ENCODE measurements at places on chromosomes 13 and 19.
A peak's percentile ranks its signal among the peaks of the same experiment; 100 is the strongest.

DNA sequence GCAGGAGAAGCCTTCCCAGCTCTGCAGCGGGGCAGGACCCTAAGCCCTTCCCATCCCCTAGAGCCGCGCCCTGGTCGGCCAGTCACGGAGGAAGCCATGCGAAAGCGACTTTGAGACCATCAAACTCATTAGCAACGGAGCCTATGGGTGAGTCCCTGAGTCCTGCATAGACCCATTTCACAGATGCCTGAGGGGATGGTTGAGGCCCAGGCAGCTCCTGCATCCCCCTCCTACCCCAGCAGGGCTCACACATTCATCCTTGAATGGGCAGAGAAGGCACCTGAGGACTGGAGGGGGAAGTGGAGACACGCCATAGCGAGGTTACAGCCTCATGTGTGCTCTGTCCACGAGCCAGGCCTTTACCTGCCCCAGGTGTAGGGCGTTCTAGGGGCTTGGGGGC is 24.2 kb upstream of the PIK3R2 start:
- no peak overlapping the region for H3K27ac ChIP-seq
- H3K4me1 ChIP-seq = no peaks in the 10 kb centered on the region
- no peak overlapping the region for H3K4me3 ChIP-seq
- peaks cover 9% of the 10 kb centered on the region for H3K36me3 ChIP-seq
- DNase-seq = no peak

- DNase-seq = no peak
- no peak overlapping the region for H3K4me3 ChIP-seq
- H3K36me3 ChIP-seq = no peaks in the 10 kb centered on the region
- no peak overlapping the region for H3K27ac ChIP-seq
- H3K4me1 ChIP-seq = no peaks in the 10 kb centered on the region
These were observed 77.4 kb upstream of the LRCH1 start for GRCh38 chr13:46475541-46475991.

DNA sequence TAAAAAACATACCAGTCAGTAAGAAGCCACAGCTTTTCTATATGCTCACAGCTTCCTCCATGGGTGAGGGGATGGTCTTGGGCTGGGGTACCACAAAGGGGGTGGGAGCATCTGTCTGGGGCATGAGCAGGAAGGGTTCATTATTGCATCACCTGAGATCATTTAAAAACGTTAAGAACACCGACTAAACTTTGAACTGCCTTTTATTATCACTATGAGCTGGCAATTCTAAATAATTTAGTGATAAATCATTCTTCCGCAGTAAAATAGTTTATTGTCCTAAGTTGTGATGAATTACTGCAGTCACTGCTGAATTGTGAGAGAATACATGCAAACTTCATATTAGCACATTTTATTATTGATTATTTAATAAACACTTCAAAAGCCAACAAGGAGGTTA is 71.6 kb downstream of the KL start:
- H3K4me1 ChIP-seq = peaks cover 10% of the 10 kb centered on the region
- H3K27ac ChIP-seq = no peak overlapping the region
- no peaks in the 10 kb centered on the region for H3K36me3 ChIP-seq
- no peak for DNase-seq
- H3K4me3 ChIP-seq = no peak overlapping the region

DNA sequence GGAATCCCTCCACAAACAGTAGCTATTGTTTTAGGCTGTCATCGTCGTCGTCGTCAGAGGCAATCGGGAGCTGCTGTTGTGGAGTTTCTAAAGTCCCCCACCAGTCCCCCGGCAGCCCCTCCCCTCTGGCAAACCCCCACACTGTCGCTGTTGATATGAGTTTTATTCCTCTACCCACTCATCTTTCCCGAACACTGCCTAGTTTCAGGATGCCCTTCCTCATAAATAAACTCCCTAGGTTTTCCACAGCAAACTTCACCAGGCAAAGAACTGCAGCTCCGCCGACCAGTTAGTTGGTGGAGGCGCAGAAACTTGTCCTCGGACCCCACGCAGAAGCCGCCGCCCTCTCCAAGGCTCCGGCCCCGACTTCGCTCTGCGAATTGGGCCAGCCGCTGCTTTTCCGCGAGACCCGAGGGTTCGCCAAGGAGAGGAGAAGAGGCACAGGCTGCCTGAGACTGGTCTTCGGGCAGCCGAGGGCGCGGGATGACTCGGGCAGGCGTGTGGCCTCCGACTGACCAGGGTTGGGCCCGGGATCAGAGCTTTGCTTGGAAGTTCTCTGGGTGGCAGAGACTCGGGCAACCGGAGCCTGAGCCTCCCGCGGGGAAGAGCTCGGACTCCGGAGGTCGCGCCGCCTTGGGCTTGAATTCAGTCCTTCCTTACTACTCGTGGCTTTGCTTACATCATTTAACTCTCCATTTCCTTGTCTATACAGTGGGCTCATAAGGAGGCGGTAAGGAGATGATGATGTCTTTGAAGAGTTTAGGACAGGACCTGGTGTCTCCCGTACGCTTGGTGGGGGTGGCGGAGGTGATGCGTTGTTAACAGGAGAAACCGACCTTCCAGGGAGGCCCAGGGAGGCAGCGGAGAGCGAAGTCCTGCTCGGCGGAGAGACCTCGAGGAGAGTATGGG is 7.9 kb downstream of the PDX1 start:
- DNase-seq = peak; percentile 2
- peaks cover 93% of the 10 kb centered on the region for H3K27me3 ChIP-seq
- peaks cover 2% of the 10 kb centered on the region for H3K36me3 ChIP-seq

DNA sequence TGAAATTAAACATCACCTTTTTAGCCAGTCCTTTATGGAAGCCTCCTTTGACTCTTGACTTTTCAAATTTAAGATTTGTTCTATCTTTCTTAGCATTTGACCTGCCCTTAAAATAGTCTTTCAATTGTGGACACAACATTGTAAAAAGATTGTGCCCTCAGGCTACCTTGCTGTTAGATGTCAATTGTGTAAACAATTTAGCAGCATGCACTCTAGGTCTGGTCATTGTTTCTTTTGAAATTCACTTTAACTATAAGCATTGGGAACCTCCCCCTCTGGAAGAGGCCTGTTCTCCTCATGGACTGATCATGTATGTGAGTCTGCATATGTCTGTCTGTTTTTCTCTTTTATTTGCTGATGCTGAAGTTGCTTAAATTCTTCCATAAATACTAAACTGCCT is 31.5 kb upstream of the PABPC3 start:
- H3K36me3 ChIP-seq = no peaks in the 10 kb centered on the region
- DNase-seq = no peak
- H3K4me1 ChIP-seq = no peaks in the 10 kb centered on the region
- no peak overlapping the region for H3K27ac ChIP-seq
- no peak overlapping the region for H3K4me3 ChIP-seq
- peaks cover 17% of the 10 kb centered on the region for H3K27me3 ChIP-seq

DNA sequence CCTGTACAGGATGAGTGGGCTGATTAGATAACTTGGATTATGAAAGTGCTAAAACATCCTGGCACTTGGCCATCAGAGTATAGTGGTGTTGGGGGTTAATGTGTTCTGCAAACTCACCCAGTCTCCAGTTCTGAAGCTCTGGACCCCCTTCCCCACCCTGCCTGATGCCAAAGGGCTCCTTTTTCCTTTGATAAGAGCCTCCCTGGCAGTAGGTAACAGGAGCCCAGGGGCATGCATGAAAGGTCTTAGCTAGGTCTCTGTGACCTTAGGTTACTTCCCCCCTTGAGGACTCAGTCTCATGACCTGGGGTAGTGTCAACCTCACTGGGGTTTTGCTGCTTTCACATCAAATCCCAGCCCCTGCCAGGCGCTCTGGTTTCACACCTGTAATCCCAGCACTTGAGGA is 2.5 kb downstream of the RPS28 start:
- H3K27me3 ChIP-seq = no peaks in the 10 kb centered on the region
- peaks cover 26% of the 10 kb centered on the region for H3K4me1 ChIP-seq
- peaks cover 16% of the 10 kb centered on the region for H3K36me3 ChIP-seq
- H3K27ac ChIP-seq = no peak overlapping the region
- peak overlapping the region; percentile 98 for H3K4me3 ChIP-seq
- no peak for DNase-seq

Measured in activated T-cell treated with anti-CD3 and anti-CD28 coated beads, Interleukin-2, amount 50 U/mL, for 72 hours (primary cell).